Vagina (tissue), 2 donors: ENCODE measurements at places on chromosomes 4 and X.

DNA sequence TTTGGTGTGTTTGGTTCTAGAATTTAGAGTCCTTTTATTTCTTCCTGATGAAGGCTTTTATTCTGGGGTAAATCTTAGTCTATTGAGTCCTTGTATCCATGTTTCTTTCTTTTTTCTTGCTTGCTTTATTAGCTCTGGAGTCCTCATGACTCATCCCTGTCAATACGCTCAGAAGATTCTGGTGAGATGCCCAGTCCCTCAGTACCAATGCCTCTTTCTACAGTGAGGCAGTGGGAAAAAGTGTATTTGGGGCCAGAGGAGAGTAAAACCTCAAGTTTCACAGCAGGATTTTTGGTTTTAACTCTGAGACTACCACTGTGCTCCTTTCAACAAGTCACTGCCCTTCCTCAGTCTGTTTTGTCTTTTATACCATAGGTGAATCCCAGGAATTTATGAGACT, 368.0 kb downstream of the GBA3 start:
- no peak for DNase-seq

- no peak for DNase-seq
These were observed 22.9 kb upstream of the FRMPD4 start for GRCh38 chrX:12115377-12115776.

GRCh38 chrX:82362990-82363389, 1145.1 kb upstream of the POU3F4 start:
- no peak for DNase-seq

DNA sequence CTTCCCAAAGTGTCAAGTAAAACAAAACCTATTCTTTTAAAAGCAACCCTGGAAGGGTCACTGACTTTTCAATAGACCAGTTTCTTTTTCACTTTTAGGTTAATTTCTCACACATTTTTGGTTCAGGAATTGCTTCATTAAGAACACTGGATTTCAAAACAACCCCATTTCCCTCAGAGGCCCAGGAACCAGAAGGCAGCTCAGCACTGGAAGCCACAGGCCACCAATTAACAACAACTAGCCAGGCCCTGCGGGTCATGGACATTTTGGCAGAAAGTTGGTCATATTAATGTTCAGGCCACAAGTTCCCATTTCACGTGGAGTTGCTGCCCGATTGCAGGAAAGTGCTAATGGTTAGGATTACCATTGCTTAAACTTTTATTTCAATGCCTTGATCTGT, 39.8 kb downstream of the HAND2 start:
- DNase-seq: no peak

- no peak for DNase-seq
These were observed 4.1 kb downstream of the SEPTIN6 start for GRCh38 chrX:119688911-119689321.

DNA sequence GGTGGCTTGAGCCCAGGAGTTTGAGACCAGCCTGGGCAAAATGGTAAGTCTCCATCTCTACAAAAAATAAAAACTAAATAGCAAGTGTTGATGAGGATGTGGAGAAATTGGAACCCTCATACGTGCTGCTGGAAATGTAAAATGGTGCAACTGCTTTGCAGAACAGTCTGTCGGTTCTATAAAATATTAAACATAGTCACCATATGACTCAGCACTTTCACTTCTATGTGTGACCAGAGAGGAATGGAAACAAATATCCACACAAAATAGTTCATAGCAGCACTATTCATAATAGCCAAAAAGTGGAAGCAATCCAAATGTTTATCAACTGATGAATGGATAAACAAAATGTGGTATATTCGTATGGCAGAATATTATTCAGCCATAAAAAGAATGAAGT, 60.8 kb upstream of the FMR1 start:
- no peak for DNase-seq

GRCh38 chr4:137905930-137906329, 336.2 kb downstream of the SLC7A11 start:
- no peak for DNase-seq

DNA sequence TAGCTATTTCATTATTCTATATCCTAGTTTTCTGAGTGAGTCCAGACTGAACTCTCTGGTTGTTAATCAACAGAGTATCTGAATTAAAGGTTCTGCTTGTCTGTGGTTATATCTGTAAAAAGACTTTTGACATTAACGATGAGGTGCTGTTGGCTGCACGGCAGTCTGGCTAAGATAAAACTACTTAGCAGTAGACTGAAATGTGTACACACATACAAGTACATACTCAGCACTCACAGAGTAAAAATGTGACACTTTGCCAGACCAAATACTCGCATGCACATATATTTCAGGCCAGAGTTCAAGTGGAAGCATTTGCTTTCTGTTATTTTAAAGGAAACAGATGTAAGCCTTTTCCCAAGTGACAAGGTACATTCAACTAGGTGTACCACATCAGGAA, 80.5 kb downstream of the PRDM5 start:
- DNase-seq: no peak

DNA sequence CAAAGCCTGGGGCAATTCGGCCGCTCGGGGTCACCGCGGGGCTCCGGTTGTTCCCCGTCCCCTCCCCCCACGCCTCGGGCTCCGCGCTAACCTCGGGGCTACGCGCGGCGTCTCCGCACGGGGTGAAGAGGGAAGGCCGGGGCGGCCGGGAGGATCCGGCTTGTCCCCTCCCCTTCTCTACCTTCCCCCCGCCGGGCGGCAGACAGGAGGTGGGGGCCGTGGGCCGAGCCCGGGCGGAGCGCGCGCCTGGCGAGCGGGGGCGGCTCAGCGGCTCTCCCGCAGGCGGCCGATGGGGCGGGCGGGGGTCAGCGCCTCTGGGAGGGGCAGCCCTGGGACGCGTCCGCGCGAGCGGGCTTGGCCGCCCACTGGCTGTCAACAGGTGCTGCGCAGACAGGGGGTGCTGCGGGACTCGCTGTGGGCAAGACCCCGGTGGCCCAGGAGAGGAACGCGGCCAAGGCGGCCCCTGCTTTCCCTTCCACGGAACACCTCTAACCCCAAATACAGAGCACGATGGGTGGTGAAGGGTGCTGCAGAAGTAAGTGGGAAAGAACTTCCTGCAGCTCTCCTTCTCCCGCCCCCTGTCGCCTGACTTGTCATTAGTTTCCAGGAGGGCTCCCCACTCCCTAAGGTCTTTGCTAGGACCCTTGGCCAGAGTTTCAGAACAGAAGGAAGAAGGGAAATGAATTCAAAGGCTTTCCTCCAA, at the start of gene PDGFC:
TSS of gene PDGFC (minus strand) at position 124 of the 703 bp plus-strand sequence. CDS start 896 bp downstream, outside the sequence.
- no peak for DNase-seq

DNA sequence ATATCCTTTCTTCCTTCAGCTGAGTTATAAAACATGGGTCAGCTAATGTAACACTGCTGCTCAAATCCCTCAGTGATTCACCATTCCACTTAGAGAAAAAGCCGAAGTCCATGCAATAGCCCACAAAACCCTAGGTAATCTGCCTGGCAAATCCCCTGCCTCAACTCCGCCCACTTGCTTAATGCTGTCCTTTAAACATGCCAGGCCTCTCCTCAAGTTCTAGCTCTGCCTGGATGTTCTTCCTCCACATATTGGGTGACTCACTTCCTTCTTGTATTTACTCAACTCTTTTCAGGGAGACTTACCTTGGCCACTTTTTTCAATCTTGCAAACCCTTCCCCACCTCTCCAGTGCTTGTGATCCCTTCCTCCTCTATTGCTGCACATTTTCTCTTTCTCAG, 89.8 kb downstream of the EMCN start:
- no peak for DNase-seq

GRCh38 chrX:129934952-129935351, 29.0 kb downstream of the UTP14A start:
- no peak for DNase-seq

GRCh38 chr4:85452058-85452731, 22.8 kb upstream of the ARHGAP24 start:
- no peak for DNase-seq

DNA sequence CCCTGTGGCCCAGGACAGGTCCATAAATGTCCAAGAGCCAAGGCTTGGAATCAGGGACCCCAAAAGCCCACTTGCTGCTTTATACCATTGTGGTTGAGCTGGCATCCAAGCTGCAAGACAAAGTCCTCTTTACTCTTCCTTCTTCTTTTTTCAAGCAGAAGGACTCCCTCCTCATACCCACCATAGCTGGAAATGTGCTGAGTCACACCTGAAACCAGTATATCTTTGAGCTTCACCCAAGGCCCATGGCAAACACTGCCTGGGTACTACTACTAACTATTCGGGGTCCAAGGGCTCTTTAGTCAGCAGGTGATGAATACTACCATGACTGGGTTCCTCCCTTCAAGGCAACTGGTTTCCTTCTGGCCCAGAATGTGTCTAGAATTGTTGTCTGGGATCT, 37.3 kb upstream of the NMU start:
- no peak for DNase-seq

DNA sequence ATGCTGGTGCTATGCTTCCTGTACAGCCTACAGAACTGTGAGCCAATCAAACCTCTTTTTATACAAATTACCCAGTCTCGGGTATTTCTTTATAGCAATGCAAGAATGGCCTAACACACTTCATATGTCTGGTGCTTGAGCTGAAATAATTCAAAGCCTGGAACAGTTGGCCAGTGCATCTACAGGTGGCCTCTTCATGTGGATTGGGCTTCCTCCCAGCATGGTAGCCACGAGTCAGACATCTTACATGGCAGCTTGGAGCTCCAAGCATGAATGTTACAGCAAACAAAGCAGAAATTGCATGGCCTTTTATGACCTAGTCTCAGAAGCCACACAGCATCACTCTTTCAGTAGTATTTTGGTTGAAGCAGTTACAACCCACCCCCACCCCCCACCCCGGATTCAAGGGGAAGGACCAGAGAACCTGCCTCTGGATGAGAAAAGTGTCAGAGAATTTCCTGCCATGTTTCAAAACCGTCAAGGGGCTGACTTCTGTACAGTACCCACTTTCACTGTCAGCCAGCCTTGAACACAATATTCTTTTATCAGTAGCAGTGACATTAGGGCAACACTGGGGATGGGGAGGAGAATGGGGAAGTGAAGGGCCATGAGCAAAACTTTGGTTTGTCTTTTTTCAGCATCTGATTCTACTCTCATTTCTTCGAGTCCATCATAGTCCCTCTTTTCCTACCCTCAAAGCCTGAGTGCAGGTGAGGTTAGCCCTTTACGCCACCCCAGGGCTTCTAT, 368.7 kb downstream of the BCOR start:
- DNase-seq: no peak

DNA sequence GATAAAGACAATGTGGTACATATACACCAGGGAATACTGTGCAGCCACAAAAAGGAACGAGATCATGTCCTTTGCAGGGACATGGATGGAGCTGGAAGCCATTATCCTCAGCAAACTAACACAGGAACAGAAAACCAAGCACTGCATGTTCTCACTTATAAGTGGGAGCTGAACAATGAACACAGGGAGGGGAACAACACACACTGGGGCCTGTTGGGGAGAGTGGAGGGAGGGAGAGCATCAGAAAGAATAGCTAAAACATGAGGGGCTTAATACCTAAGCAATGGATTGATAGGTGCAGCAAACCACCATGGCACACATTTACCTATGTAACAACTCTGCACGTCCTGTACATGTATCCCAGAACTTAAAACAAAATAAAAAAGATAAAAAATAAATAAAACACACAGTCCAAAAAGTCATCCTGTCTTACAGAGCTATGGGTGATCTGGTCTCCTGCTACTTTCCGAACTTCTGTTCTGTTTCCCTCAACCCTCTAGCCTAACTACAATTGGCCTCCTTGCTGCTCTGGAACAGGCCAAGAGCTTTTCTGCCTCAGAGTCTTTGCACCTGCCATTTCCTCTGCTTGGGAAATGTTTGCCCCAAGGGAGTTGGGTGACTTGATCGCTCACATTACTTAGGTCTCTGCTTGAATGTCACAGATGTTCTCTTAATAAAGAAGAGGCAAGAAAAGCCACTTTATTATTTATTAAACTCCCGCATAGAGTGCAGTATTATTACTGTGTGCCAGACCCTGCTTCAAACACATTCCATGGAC, 1.1 kb upstream of the CD38 start:
- no peak for DNase-seq

- no peak for DNase-seq
These were observed 106.0 kb downstream of the ADRA2C start for GRCh38 chr4:3871881-3872833.

- no peak for DNase-seq
These were observed 383.9 kb downstream of the RPA4 start for GRCh38 chrX:97267396-97268181.

DNA sequence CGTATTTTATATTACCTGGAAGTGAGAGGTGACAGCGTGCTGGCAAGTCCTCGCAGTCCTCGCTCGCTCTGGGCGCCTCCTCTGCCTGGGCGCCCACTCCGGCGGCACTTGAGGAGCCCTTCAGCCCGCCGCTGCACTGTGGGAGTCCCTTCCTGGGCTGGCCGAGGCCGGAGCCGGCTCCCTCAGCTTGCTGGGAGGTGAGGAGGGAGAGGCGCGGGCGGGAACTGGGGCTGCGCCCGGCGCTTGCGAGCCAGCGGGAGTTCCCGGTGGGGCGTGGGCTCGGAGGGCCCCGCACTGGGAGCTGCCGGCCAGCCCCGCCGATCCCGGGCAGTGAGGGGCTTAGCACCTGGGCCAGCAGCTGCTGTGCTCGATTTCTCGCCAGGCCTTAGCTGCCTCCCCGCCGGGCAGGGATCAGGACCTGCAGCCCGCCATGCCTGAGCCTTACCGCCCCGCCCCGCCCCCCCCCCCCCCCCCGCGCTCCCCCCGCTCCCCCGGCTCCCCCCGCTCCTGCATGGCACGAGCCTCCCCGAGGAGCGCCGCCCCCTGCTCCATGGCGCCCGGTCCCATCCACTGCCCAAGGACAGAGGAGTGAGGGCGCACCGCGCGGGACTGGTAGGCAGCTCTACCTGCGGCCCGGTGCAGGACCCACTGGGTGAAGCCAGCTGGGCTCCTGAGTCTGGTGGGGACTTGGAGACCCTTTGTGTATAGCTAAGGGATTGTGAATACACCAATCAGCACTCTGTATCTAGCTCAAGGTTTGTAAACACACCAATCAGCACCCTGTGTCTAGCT, 298.9 kb upstream of the MAGEB16 start:
- DNase-seq: no peak

DNA sequence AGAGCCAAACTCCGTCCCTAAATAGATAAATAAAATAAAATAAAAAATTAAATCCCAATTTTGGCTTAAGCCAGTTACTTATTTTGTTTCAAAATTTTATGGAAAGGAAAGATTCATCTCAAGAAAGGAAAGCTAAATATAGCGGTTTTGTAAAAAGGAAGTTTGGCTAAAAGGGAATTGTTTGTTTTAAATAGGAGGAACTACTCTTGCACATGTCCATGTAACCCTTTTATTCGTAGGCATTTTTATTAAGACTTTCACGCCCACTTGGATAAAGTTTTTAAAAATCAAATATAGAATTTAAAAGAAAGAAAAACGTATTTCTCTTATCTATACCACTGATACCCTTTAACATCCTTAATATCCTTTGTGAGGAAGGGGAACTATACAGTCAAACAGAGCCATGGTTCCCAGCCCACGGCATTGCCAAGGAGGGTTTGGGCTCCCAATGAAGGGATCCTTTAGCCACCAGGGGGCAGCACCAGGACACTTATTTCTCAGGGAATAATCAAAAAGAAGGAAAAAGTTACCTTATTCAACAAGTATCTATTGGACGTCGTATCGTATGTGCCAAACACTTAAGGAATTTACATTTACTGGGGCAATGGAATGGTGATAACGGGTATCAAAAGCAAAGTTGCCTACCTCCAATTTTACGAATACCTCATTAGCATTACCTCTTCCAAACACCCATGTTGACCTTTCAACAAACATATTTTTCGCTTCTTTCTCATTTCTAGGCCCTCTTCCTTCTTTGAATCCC, 27.7 kb downstream of the CDKN2AIP start:
- DNase-seq: no peak

- no peak for DNase-seq
These were observed 14.4 kb upstream of the TLR8 start for GRCh38 chrX:12891915-12892506.

GRCh38 chrX:71652405-71652804, 14.9 kb upstream of the LOC101059915 start:
- peak; percentile 77 for DNase-seq
